ENCODE measurements at places on chromosomes 4 and X.

DNA sequence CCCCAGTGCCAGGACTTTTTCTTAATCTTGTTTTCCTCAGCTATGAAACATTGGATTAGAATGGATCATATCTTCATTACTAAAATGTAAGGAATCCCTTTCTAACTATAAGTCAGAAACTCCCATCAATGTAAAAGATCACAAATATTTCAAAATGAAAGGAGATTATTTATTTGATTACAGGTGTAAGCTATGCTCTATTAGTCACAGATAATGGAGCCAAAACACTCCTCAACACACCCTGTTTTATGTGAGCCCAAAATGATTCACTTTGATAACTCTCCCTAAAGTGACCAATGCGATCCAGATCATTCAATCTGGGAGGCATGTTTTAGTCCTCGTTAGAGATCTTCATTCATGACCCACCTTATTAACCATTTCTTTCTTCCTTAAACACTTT, 566.7 kb upstream of the TENM3 start:
- DNase-seq, result no peak

- no peak for DNase-seq
Measured at GRCh38 chr4:472881-473569, 25.9 kb downstream of the ZNF721 start.

DNA sequence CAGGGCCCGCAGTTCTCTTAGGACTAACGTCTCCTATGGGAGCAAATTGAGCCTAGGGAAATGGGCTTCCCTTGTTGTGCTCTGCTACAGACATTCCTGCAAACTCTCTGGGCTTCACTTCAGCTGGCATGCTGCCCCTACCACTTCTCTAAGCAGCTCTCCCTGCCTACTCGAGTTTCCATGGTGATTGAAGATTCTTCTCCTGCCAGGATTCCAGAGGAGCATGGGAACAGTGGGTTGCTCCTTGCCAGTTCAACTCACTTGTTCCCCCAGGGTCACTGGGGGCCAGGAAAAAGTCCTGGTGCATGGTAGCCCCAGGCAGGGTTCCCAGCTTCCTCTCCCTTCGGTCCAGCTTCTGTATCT, 21.1 kb upstream of the WDR17 start:
- no peak for DNase-seq

- DNase-seq, result no peak
Measured at GRCh38 chrX:5718651-5719050, 510.0 kb downstream of the NLGN4X start.

- no peak for DNase-seq
Measured at GRCh38 chr4:102705391-102705935, 55.3 kb downstream of the MANBA start.

DNA sequence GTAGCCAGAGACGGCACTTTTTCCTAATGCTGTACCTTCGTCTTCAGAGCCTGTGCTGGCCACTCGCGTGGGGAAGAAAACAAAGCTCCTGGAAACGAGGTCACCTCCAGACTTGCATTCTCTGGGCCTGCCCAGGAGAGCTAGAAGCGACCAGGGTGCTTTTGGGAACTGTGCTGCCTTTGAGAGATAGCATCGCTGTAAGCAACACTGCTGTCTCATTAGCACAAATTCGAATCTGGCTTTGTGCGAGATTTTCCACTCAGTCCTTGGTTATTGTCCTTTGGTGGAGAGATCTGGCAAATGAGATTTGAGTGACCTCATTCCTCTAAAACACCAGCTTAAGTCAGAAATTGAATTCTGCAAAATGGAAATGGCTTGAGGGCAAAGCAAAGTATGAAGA, 66.1 kb upstream of the TLR3 start:
- no peak for DNase-seq

Data from CD4-positive, alpha-beta T cell treated with Interleukin-10 for 1 hour (primary cell).